ENCODE measurements at places on chromosomes 13 and 19. TPM values are rescaled to one million over a fixed set of nuclear protein-coding genes. Genes with fewer than 3 reads are reported as not detected.

DNA sequence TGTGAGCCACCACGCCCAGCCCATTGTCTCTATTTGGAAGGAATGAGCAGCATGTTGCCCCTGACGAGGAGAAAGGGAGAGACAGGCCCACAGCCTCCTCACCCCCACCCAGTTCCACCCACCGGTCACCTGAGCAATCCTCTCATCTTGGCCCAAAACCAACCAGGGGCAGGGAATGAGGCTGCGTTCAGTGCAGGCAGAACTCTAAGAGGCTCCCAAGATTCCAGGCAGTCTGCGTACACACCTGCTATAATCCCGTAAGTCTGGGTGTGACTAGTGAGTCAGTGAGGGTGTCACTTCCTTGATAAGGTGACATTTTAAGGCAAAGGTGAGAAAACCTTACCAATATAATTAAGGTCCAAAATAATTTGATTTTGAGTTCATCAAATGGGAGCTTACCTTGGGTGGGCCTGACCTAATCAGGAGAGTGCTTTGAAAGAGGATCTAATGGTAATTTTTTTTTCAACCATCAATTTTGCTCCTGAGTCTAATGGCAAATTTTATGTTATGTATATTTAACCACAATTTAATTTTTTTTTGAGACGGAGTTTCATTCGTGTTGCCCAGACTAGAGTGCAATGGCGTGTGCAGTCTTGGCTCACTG is 26.9 kb upstream of the KLF2 start:
- DNase-seq, result no peak
- H3K4me1 ChIP-seq, result peaks cover 8% of the 10 kb centered on the region
- no peak overlapping the region for H3K4me3 ChIP-seq
- H3K36me3 ChIP-seq, result no peaks in the 10 kb centered on the region
- no peaks in the 10 kb centered on the region for H3K27me3 ChIP-seq
- no peak overlapping the region for H3K27ac ChIP-seq

GRCh38 chr19:40799558-40800338 is 757 bp downstream of the EGLN2 start:
- H3K36me3 ChIP-seq, result peaks cover 13% of the 10 kb centered on the region
- peaks cover 48% of the 10 kb centered on the region for H3K4me1 ChIP-seq
- peak; percentile 83 for DNase-seq
- peak overlapping the region; percentile 89 for H3K4me3 ChIP-seq
- H3K27me3 ChIP-seq, result no peaks in the 10 kb centered on the region

The PGLYRP1 gene
- not detected for total RNA-seq

GRCh38 chr13:112870737-112871287 is 98.2 kb upstream of the MCF2L start:
- no peak overlapping the region for H3K27ac ChIP-seq
- no peak overlapping the region for H3K4me3 ChIP-seq
- peaks cover 64% of the 10 kb centered on the region for H3K36me3 ChIP-seq
- H3K4me1 ChIP-seq, result no peaks in the 10 kb centered on the region

DNA sequence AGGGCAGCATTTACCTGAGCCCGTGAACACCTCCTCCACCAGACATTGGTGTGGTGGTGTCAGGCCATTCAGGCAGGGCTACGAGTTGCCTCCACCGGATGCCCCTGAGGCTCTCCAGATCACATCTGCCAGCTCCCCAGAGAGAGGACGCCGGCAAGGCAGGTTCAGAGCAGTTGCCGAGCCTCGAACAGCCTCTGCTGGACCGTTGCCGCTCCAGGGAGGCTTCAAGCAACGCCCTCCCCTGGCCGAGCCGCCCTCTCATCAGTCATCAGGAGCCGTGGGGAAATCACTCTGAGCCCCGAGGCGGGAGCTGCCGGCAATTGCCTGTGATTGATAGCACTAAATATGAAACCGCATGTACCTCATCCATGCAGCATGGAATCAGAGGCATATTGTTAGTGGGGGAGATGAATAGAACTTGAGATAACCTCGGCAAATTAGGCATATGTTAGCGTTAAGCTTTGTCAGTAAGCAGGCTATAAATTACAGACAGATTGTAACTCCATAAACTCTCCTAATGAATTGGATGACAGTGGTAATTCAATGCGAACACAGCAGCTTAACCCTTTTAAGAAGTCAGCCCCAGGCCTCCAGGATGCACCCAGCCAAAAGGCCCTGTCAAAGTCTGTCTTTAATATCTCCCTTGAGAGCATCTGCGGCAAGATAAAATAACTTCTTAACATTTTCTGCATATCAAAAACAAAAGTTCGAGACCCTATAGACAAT is 29.8 kb upstream of the SPACA7 start:
- H3K27me3 ChIP-seq, result peaks cover 17% of the 10 kb centered on the region
- no peak for DNase-seq
- H3K4me3 ChIP-seq, result no peak overlapping the region
- no peak overlapping the region for H3K27ac ChIP-seq

GRCh38 chr19:5337126-5337525 is 3.5 kb downstream of the PTPRS start:
- H3K4me3 ChIP-seq, result no peak overlapping the region
- DNase-seq, result peak; percentile 9
- peaks cover 46% of the 10 kb centered on the region for H3K27me3 ChIP-seq
- no peaks in the 10 kb centered on the region for H3K36me3 ChIP-seq

The CCDC169 gene
- 1.1 TPM for total RNA-seq

- no peak overlapping the region for H3K4me3 ChIP-seq
- peaks cover 12% of the 10 kb centered on the region for H3K4me1 ChIP-seq
- DNase-seq, result no peak
- H3K27ac ChIP-seq, result no peak overlapping the region
- H3K36me3 ChIP-seq, result no peaks in the 10 kb centered on the region
Observed at GRCh38 chr19:4444765-4445741, 12.5 kb downstream of the UBXN6 start.

DNA sequence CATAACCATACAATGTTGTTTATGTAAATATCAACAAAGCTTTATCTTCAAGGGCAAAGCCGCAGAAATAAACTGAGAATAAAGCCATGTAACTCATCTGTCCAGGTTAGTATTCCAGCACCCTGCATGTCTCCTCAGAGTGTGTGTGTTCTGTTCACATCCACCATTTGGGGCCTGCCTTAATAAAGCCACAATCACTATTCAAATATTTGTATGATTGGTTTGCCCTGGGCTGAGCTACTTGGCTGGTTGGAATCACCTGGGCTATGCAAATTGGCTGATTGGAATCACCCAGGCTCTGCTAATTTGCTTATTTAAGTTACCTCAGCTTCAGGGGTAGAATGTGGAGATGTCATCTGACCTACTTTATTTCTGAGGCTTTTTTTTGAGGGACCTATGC is 42.4 kb upstream of the ZNF737 start:
- no peak for DNase-seq
- no peaks in the 10 kb centered on the region for H3K27me3 ChIP-seq
- no peaks in the 10 kb centered on the region for H3K4me1 ChIP-seq
- H3K4me3 ChIP-seq, result no peak overlapping the region
- H3K36me3 ChIP-seq, result no peaks in the 10 kb centered on the region

- H3K27me3 ChIP-seq, result no peaks in the 10 kb centered on the region
- H3K36me3 ChIP-seq, result peaks cover 7% of the 10 kb centered on the region
- peak overlapping the region; percentile 95 for H3K4me3 ChIP-seq
- no peak for DNase-seq
- H3K27ac ChIP-seq, result peak overlapping the region; percentile 96
Observed at GRCh38 chr19:1882089-1882785, 3.1 kb downstream of the ABHD17A start.

GRCh38 chr19:29782260-29782580 is 29.6 kb upstream of the CCNE1 start:
- no peaks in the 10 kb centered on the region for H3K4me1 ChIP-seq
- no peaks in the 10 kb centered on the region for H3K27me3 ChIP-seq
- no peaks in the 10 kb centered on the region for H3K36me3 ChIP-seq
- no peak overlapping the region for H3K4me3 ChIP-seq
- no peak overlapping the region for H3K27ac ChIP-seq

The CD70 gene
- total RNA-seq, result 0.23 TPM

DNA sequence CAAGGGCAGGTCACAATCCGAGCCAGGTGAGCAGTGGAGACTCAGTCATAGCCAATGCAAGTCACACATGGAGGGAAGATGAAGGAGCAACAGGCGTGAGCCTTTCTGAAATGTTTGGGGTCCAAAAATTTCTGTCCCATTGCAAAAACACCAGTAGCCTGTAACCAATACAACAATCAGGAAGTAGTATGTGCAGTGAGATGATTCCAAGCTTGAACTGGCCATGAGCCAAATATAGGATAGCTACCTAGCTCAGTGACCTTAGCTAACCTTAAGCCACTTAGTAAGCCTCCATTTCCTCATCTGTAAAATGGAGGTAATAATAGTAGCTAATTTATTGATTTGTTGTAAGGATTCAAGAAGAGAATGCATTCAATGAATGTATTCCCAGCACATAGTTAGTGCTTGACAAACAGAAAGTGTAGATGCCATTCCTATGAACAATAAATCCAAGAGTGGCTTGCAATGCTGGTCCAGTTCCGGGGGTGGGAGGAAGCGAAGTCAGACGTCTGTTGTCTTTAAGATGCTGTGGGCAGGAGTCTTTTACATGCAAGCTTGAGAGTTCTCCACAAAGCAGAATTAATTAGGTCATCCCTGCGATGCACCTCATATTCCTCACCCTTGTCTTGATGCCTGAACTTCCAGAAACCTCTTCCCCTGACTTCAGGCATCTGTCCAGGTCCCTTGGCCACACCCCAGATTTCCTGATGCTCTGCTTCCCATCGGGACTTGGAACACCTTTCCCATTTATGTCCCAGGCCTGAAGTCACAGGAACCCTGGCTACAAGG is 195.7 kb upstream of the UBL3 start:
- H3K4me1 ChIP-seq, result no peaks in the 10 kb centered on the region
- H3K27me3 ChIP-seq, result no peaks in the 10 kb centered on the region

GRCh38 chr19:30089086-30089665 is 147.1 kb downstream of the URI1 start:
- H3K4me1 ChIP-seq, result peaks cover 4% of the 10 kb centered on the region
- no peaks in the 10 kb centered on the region for H3K27me3 ChIP-seq
- no peak for DNase-seq
- H3K36me3 ChIP-seq, result no peaks in the 10 kb centered on the region
- no peak overlapping the region for H3K27ac ChIP-seq
- H3K4me3 ChIP-seq, result no peak overlapping the region

The DZIP1 gene
- total RNA-seq, result 6.9 TPM

DNA sequence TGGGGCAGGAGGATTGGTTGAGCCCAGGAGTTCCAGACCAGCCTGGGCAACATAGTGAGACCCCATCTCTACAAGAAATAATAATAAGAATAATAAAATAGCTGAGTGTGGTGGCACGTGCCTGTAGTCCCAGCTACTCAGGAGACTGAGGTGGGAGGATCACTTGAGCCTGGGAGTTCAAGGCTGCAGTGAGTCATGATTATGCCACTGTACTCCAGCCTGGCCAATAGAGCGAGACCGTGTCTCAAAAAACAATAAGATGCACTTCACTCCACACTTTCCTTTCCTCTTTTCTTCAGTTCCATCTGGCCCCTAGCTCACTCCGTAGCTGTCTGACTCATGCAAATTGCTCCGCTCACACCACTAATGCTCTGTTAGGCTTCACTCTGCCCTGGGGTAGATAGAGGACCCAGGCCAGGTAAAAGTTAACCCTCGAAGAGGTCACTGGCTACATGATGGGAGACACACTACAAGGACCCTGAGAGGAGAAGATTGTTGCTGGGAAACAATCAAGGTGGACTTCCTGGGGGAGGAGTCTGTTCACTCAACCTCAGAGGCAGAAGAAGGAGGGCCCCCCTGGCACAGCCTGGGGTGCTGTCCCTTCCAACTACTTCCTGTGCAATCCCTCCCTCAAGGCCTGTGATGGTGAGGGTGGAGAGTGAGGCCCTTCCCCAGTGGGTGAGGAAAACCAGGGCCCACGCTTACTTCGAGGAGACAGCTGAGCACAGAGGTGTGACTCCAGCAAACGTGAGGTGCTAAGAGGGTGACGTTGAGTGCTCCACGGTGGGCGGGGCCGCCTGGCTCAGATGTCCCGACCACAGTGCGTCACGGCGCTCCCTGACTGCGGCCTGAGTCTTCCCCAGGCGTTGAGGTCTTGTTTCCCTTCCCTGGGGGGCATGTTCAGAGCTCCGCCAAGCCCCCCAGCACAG is 8.8 kb upstream of the TNFSF9 start:
- peaks cover 5% of the 10 kb centered on the region for H3K4me1 ChIP-seq
- H3K4me3 ChIP-seq, result no peak overlapping the region
- DNase-seq, result no peak
- H3K27ac ChIP-seq, result no peak overlapping the region
- no peaks in the 10 kb centered on the region for H3K36me3 ChIP-seq

DNA sequence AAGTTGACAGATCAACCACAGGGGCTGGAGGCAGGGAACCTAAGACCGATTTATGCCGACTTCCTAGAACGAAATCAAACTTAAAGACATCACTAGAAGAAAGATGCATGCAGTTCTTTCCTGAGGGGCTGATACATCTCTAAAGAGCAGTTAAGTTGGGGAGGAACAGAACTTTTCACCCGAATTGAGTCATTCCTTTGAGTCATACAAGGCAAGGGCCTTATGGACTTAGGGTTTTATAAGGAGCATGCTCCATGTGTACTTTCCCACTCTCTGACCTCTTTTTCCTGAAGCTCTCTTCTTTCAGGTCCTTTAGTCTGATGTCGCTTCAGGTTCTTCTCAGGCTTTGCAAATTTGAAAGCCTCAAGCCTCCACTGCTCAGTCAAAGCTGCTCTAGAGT is 7.9 kb upstream of the FBXL3 start:
- H3K4me1 ChIP-seq, result peaks cover 5% of the 10 kb centered on the region
- DNase-seq, result no peak
- no peaks in the 10 kb centered on the region for H3K36me3 ChIP-seq
- H3K4me3 ChIP-seq, result no peak overlapping the region
- no peak overlapping the region for H3K27ac ChIP-seq

The HIPK4 gene
- not detected for total RNA-seq

GRCh38 chr13:46552889-46553520 is at the start of gene LRCH1:
LRCH1 (plus strand) TSS chr13:46553170; CDS start chr13:46553397, 227 bp downstream.
- H3K4me3 ChIP-seq, result peak within 1 kb of the TSS; percentile 91
- no peaks in the 10 kb centered on the region for H3K27me3 ChIP-seq
- no peaks in the 10 kb centered on the region for H3K36me3 ChIP-seq
- H3K4me1 ChIP-seq, result peaks cover 33% of the 10 kb centered on the region
- DNase-seq, result peak; percentile 93

DNA sequence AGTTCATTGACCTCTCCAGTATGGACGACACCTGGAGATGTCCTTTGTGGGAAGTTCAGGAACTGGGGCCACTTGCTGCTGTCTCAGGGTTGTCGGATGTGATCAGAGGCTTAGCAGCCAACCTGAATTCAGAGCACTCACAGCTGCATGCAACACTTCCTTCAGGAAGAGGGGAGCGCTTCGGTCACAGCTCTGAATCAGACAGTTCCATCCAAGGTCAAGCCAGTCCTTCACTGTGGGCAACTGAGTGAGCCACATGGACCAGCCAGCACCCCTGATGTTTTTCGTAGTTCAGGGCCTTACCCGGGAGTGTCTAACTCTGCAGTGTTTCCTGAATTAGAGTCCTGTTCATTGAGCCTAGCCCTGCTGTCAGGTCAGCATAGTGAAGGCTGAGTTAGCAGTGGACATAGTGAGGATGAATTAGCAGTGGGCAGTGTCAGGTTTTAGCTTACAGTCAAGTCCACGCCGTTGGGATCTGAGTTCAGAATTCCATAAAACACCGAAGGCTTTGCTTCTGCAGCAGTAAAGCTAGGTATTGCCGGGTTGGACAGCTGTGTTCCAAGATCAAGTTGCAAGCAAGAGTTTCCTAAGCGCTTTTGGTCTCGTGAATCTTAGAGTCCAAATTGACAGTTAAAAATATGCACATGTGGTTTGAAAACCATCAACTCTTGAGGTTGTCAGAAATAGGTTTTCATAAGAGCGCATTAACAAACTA is 5.1 kb downstream of the ZNF555 start:
- H3K27me3 ChIP-seq, result no peaks in the 10 kb centered on the region
- peaks cover 5% of the 10 kb centered on the region for H3K36me3 ChIP-seq
- H3K27ac ChIP-seq, result no peak overlapping the region
- no peaks in the 10 kb centered on the region for H3K4me1 ChIP-seq

The FAM124A gene
- total RNA-seq, result 5.6 TPM

GRCh38 chr19:31023038-31023437 is 326.2 kb downstream of the TSHZ3 start:
- H3K27me3 ChIP-seq, result no peaks in the 10 kb centered on the region
- no peak for DNase-seq
- H3K27ac ChIP-seq, result no peak overlapping the region
- no peaks in the 10 kb centered on the region for H3K36me3 ChIP-seq
- no peaks in the 10 kb centered on the region for H3K4me1 ChIP-seq
- H3K4me3 ChIP-seq, result no peak overlapping the region

All from heart left ventricle (tissue), 16 donors.